ENCODE measurements at places on chromosomes 7 and 10.

DNA sequence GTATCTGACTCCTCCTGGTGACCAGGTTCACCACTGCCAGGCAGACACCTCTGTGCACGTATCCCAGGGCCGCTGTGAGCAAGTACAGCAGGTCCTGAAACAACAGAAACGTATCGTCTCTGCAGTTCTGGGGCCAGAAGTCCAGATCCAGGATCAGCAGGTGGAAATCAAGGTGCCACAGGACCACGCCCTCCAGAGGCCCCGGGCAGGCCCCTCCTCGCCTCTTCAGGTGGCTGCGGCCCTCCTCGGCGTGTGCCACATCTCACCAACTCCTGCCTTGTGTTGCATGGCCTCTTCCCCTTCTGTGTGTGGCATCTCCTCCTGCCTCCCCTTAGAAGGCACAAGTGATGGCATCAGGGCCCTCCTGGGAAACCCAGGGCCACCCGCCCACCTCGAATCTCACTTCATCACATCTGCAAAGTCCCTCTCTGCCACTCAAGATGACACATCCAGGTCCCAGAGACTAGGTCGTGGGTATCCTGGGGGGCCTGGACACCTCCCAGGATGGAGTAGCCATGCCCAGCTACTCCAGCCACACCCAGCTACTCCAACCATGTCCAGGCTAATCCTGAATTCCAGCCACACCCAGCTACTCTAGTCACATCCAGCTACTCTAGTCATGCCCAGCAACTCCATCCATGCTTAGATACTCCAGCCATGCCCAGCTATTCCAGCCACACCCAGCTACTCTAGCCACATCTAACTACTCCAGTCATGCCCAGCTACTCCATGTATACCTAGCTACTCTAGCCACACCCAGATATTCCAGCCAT, 52.6 kb upstream of the DNAAF5 start:
- no peak for DNase-seq

DNA sequence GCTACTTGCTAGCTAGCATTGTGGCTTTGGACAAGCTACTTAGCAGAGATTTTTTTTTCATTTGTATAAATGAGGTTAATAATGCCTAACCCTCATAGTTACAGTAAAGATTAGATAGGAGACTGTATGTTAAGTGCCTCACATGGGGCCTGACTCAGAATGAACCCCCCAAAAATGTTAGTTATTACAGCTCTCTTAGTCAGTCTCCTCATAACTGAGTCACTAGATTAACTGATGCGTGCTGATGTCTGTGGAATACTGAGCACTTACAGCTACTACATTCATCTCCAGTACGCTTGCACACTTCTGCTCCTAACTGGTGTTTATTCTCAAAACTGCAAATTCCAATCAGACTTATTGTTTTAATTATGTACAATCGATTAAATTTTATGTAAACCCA, 315.3 kb downstream of the SNX13 start:
- DNase-seq = no peak

DNA sequence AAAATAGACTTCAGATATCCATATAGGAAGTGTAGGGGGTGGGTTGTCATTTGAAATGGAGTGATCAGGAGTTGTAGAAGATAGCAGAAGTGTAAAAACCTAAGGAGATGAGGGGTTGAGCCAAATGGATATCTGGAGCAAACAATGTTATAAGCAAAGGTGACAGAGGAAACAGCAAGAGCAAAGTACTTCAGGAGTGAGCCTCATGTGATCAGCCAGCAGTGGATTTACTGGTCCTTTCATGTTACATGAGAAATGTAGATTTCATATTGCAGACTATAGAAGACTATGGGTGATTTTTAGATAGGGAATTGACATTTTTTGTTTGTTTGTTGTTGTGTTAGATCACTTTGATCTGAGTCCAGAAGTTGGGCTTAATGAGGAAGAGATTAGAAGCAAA, 47.7 kb downstream of the GNAT3 start:
- DNase-seq = no peak

DNA sequence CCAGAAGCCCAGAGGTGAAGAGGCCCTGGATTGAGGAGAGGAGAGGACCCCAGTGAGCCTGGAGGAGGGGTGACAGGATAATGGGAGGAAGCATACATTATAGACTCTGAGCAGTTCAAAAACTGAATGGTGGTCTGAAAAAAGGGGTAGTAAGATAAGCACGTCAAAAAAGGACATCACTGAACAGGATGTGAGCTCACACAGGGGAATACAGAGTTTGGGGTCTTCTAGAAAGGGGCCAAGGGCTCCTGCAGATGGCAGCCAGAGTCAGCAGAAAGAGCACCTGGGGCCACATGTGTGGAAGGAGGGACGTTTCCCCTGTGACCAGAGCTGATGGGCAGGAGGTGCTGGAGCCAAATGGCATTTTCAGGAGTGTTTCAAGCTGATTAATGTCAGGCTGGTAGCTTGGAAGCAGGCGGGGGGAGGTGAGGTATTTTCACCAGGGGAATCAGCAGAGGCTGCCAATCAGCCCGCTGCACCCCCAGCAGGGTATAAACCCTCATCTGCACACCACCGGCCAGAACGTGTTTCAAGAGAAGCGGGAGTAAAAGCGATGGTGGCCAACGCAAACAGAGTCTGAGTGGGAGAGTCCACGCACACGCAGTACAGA, 85.8 kb downstream of the TNS3 start:
- DNase-seq = no peak

- no peak for DNase-seq
Observed at GRCh38 chr10:76645341-76645740, 992.3 kb downstream of the KCNMA1 start.

GRCh38 chr7:6307762-6308161, 35.3 kb upstream of the CYTH3 start:
- DNase-seq = no peak

DNA sequence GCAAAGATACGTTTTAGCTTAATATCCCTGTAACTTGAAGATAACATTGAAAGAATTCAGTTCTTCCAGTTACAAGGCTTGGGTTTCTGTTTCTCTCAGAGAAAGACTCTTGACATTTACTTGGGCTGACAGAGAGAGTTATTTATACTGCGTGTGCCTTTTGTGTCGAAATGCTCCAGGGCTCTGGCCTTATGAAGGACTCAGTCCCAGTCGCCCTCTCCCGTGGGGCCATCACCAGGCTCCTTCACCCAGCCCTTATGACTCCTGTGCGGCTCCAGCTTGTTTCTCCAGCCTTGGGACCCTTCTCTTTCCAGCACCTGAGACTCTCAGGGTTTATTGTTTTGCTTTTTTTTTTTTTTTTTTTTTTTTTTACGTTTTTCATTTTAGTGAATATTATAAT, 242.3 kb upstream of the DKK1 start:
- DNase-seq = no peak

- no peak for DNase-seq
Observed at GRCh38 chr10:629186-629998, 60.1 kb downstream of the DIP2C start.

- peak; percentile 34 for DNase-seq
Observed at GRCh38 chr10:11863353-11864109, 40.4 kb downstream of the PROSER2 start.

- DNase-seq = peak; percentile 13
Observed at GRCh38 chr7:98872328-98872924, 2.6 kb upstream of the TMEM130 start.

- DNase-seq = no peak
Observed at GRCh38 chr10:227014-227413, 91.8 kb downstream of the ZMYND11 start.

- no peak for DNase-seq
Observed at GRCh38 chr7:44141221-44141850, at the start of gene MYL7. MYL7 (minus strand) TSS chr7:44141332; CDS start chr7:44141305, 27 bp downstream.

DNA sequence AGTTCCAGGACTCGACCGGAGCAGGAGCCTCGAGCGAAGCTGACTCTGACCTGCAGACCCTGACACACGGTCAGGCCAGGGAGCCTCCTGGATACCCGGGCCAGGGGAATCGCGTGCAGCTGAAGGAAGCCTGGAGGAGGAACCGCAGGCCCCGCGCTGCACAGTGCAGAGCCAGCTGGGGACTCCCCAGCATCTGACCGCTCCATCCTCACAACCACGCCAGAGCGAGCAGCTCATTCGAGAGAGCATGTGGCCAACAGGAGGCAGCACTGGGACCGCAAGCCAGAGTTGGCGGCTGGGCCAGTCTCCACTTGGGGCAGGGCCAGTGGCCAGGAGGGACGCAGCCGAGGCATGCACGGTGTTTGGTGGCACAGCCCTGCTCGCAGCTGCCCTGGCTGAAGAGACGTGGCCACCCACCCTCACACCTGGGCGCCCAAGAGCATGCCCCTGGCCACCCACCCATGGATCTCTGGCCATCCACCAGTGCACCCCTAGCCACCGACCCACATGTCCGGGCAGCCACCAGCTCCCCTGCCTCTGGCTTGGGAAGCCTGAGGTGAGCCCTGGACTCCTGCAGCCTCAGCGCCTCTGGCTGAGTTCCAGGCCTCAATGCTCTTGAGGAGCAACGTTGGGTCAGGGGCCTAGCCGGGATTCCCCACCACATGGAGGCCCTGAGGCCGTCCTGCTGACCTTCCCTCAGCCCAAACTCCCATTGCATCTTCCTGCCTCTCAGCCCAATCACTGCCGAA, 213.9 kb downstream of the ELFN1 start:
- DNase-seq = no peak

- no peak for DNase-seq
Observed at GRCh38 chr7:47354071-47354470, 227.8 kb downstream of the TNS3 start.

DNA sequence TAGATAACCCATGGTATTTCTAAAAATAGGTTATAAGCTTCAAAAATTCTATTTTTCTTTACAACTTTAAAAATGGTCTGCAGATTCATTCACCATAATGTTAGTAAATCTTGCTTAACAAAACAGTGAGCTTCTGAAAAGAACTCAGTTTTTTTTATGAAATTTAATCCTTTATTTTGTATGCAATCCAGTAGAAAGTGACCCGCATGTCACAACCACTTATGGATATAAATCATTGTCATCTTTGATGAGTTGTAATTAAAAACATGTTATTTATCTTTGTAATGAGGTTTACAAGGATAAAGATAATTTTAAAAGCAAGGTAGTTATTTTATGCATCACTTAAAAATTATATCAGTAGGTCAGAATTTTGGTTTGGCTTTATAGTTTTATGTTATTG, 173.5 kb upstream of the SEMA3A start:
- DNase-seq = no peak

DNA sequence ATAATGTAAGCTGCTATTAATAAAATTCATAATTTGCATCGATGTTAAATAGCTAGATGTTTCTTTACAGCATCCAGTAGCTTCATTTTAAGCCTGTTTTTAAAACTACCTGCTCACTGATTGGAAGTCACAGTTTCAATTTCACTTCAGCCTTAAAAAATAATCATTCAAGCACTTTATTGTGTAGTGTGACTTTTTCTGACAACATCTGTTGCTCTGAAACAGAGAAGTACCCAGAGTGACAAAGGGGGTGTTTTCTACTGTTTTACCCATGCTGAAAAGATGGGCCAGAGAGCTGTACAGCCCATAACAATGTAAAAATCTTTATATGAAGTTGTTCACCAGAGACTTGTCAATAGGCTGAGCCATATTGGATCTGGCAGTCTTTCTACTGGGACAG, 437.2 kb downstream of the MDFIC start:
- no peak for DNase-seq

DNA sequence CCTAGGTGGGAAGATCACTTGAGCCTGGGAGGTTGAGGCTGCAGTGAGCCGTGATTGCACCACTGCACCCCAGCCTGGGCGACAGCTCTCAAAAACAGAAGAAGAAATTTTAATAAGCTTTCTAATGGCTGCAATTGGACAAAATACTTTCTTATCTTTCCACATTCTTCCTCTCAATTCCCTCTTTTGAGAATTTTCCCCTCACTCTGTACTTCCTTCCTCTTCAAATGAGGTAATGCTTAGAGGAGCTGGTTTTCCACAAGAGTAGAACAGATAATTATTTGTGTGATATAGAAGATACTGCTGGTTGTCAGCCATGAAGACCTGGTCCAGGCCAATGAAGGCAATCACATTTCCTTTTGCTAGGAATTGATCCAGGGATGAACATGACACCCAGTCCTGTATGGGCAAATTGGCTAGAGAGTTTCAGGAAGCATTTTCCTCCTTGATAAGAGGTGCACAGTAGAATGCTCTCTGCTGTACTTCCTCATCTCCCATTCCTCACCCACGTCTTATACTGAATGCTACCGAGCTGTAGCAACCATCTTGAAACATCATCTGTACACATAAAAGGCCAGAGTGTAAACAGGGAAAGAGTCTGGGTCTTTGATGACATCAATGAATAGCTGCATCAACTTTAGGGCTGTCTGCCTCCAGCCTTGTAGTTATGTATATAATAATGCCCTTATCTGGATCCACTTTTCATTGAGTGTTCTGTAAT, 103.9 kb downstream of the CDK6 start:
- no peak for DNase-seq

- DNase-seq = no peak
Observed at GRCh38 chr7:96629884-96630283, 79.8 kb downstream of the SEM1 start.

DNA sequence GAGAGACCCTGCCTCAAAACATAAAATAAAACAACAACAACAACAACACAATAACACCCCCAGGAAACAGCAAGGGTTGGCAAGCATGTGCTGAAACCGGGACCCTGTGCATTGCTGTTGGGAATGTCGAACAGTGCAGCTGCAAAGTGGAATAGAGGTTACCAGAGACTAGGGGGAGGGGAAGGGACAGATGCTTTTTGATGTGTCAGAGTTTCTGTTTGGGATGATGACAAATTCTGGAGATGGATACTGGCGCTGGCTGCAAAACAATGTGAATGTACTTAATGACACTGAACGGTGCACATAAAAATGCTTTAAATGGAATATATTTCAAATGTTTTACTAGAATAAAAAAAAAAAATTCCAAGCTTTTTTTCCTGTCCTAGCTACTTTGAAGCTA, 241.8 kb downstream of the TEX36 start:
- no peak for DNase-seq

DNA sequence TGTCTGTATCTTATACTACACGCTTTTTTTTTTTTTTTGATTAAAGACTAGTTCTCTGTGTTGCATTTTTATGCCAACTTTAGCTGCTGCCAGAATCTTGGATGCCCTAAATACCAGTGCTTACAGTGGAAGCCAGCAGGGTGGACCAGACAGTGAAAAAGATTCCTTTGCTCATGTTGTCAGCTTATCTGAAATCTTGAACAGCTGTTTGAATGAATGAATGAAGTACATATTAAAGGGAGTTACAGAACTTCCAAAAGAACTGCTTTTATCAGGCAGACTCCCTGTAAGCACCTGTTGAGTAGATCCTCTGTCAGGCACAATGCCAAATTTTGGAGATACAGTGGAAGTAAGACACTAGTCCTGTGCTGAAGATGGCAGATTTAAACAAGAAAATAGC, 184.9 kb downstream of the PPP1R9A start:
- DNase-seq = no peak

DNA sequence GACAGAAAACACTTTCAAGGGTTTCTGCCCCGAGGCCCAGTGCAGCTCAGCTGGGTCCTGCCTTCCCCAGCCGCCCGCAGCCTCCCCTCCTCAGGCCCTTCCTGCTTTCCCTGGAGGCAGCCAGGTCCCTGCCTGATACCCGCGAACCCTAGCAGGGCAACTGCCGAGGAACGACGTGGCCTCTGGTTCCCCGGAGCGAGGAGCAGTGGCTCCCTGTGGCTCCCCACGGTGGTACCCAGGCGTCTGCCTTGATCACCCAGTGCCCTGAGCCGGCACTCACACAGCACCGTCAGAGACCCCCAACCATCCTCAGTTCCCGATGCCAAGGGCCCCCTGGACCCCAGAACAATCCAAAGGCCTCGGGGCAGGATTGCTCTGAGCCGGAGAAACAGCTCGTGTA, 58.3 kb downstream of the CFAP46 start:
- DNase-seq = no peak

Measured in activated CD4-positive, alpha-beta T cell treated with anti-CD3 and anti-CD28 coated beads, Interleukin-2, amount 50 U/mL, for 1 hour (primary cell).